ENCODE measurements at places on chromosomes 6 and 20.
A peak's percentile ranks its signal among the peaks of the same experiment; 100 is the strongest.

DNA sequence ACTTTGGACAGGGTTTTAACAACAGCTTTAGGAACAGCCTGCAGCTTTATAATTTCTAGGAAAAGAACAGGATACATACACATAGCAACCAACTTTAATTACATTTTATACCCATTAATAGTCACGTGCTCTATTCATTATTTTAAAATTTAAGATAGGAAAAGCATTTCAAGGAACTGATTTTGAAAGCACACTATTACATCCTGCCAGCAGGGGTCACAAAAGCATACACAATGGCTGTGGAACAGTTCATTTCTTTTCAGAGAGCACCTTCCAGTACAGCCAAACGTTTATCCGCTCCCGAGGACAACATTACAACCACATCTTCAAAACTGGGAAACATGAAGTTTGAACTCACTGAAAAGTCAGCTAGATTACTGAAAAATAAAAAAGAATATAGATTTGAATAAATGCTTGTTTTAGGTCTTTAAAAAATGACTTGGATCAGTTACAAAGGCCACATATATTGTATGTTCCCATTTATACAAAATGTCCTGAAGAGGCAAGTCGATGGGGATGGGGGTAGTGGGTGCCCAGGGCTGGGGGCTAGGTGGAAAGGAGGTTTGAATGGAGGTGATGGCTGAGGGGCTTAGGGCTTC is 104.6 kb upstream of the EXOC2 start:
- peak; percentile 48 for DNase-seq

- no peak for DNase-seq
Measured at GRCh38 chr20:32449890-32450401, 91.8 kb downstream of the ASXL1 start.

DNA sequence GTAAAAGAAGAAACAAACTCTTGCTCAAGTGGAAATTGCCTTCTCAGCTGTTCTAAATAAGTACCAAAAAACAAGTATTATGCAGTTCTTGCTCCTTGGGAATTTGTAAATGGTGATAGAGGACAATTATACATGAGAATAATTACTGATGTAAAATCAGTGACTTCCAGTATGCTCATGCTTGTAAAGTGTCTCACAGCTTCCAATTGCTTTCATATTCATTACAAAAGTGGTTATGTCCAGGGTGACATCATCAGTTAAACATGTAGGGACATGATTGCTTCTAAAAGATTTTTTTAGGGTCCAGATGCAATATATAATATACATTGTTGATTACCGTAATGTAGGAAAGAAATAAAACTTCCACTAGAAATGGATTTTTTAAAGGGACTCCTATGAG is 122.8 kb upstream of the B3GAT2 start:
- no peak for DNase-seq

DNA sequence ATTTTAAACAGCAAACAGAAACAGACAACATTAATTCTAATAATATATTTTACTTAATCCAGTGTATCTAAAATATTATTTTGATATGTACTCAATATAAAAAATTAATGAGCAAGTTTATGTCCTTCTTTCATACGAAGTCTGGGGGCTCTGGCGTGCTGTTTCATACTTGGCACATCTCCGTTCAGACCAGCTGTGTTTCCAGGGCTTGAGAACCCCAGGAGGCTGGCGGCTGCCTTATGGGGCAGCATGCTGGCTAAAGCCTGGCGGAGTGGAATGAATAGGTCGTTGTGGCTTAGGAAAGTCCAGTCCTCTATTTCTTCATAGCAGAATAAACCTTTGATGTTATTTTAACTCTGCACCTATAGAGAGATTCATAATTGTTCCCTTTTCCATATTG is 43.3 kb downstream of the DUSP22 start:
- DNase-seq: no peak

DNA sequence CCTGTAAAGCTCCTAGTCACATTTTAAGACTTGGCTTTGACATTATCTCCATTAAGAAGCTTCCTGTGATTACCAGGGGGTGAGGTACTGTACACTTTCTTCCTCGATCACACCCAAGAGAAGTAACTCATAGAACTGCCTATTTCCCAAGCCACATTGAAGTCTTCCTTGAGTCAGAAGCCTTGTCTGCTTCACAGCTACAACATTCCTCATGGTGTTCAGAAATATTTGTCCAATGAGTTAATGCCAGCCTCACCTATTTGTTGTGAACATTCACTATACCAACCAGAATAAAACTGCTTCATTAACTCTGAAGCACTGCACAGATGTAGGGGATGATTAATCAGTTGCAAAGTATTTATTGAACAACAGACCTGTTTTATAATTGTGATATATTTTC is 622.3 kb downstream of the PTPRT start:
- no peak for DNase-seq

DNA sequence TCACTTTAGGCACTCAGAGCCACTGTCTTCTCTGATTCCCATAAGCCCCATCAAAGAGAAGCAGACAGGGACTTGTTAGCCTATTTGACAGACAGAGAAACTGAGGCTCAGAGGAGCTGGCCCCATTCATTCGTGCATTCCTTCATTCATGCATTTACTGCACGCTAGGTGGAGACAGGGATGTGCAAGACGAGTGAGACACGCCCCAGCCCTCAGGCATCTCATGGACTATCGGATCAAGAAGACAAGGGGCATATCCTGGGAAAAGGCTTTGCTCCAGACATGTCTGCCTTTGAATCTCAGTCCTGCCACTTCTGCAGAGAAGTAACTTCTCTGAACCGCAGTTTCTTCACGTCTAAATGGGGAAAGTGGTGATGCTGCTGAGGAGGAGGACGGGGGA is 54.1 kb downstream of the BPIFB1 start:
- DNase-seq: no peak

- no peak for DNase-seq
Measured at GRCh38 chr6:169097381-169097959, 156.2 kb downstream of the THBS2 start.

DNA sequence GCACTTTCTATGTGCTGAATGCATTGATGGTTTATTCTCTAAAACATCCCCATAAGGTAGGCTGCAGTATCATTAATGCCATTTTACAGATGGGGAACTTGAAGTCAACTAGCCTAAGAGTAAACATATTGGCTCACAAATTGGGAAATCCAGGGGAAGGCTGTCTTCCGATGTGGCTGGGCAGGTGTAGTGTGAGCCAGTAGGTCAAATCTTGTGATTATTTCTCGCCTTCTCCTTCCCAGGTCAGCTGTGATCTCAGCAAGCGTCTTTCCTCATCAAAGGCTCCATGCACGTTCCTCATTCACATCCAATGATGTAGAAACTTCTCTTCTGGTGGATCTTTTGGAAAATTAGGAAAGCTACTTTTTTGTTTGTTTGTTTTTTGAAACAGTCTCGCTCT is 94.1 kb upstream of the SHLD1 start:
- DNase-seq: no peak

- no peak for DNase-seq
Measured at GRCh38 chr6:115194981-115195638, 852.3 kb upstream of the HS3ST5 start.

- no peak for DNase-seq
Measured at GRCh38 chr6:170208651-170209353, 82.1 kb downstream of the DLL1 start.

DNA sequence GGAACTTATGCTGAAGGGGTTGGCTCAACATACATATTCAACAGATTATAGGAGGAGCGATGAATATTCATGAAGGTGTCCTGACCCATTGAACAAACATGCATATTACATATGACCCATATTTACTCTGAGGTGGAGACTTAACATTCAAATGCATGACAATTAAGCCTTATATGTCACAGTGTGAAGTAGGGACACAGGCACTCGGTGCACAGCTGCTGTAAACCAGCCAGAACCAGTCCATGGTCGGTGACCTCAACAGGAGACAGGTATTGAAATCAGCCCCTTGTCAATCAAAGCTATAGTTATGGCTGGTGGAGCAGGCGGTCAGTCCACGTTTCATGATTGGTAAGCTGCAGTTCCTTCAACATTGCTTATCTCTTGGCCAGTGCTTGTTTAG is 347.3 kb downstream of the THBS2 start:
- no peak for DNase-seq

DNA sequence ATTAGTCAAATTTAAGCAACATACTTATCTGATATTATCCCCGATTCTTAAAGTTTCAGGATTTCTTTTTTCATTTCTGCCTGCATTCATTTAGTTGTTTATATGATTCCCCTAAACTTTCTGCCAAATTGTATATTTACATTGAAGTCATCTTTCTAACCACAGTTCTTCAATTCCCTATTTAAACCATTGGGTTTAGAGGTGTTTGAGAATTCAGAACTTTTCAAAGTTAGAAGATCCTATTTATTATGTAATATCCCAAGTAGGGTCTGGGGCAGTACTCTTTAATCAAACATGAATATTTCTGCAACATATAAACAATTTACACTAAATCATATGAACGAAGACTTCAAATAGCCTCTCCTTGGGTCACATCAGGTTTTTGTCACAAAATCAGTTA is 52.9 kb downstream of the KLHL31 start:
- no peak for DNase-seq

- DNase-seq: peak; percentile 89
Measured at GRCh38 chr20:5078399-5078958, 41.3 kb downstream of the PCNA start.

- DNase-seq: no peak
Measured at GRCh38 chr6:128389820-128390534, 130.4 kb downstream of the PTPRK start.
